MCF 10A (cell line): ENCODE measurements at places on chromosomes 6 and 20.

DNA sequence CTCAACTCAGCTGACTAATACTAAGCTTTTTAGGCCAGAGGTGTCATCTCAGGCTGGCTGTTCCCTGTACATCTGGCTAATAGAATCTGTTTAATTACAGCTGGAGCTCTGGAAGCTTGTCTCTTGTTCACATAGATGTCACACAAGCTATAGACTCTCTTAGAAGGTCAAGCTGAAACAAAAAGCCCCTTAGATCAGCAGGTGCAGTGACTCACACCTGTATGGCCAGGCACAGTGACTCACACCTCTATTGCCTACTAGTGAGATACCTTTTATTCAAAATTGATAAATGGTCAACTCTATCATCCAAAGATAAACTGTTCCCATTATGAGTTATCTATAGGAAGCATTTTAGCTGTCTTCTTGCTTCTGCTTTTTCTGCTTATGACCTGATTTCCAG lies 29.9 kb upstream of the MTHFD1L start:
- peak; percentile 38 for DNase-seq

DNA sequence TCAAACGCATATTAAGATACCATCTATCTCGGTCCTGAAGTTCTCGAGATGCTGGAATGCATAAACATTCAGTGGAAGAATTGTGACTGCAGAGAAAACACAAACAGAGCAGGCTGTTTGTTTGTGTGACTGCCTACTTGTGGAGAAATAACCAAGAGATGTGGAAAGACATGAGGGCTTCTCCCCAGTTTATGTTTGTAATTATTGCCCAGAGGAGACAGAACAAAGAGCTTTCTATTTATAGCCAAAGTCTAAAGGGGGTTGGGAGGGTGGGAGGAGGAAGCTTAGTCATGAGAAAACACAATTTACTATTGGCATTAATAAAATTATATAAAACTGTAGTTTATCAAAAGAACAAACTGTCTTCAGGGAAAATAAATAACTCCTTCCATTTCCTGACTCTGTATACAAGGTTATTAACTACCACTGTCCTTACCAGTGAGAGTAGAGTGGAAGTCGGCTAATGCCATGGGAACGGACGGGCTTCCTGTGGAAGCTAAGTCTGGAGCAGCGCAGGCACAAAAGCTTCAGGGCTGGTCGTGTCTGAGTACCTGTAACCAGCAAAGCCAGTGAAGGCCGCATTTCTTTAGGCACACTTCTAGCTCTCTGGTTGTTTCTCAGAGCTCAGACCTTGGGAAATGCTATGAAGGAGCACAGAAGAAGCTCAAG lies 200.2 kb upstream of the SUPT3H start:
- no peak for DNase-seq

GRCh38 chr6:99091985-99092384 lies 144.2 kb upstream of the FBXL4 start:
- DNase-seq = no peak

GRCh38 chr20:45235995-45236394 lies 14.8 kb downstream of the SEMG2 start:
- DNase-seq = peak; percentile 52

- no peak for DNase-seq
Measured at GRCh38 chr6:105873799-105874198, 212.3 kb upstream of the PRDM1 start.

DNA sequence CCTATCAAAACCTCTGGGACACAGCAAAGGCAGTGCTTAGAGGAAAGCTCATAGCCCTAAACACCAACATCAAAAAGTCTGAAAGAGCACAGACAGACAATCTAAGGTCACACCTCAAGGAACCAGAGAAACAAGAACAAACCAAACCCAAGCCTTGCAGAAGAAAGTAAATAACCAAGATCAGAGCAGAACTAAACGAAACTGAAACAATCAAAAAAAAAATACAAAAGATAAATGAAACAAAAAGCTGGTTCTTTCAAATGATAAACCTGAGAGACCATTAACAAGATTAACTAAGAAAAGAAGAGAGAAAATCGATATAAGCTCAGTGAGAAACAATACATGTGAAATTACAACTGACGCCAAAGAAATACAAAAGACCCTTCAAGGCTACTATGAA lies 34.8 kb upstream of the RUNX2 start:
- DNase-seq = no peak
